ENCODE measurements at places on chromosomes 3 and 15. TPM values are rescaled to one million over a fixed set of nuclear protein-coding genes. Genes with fewer than 3 reads are reported as not detected.
A peak's percentile ranks its signal among the peaks of the same experiment; 100 is the strongest.

DNA sequence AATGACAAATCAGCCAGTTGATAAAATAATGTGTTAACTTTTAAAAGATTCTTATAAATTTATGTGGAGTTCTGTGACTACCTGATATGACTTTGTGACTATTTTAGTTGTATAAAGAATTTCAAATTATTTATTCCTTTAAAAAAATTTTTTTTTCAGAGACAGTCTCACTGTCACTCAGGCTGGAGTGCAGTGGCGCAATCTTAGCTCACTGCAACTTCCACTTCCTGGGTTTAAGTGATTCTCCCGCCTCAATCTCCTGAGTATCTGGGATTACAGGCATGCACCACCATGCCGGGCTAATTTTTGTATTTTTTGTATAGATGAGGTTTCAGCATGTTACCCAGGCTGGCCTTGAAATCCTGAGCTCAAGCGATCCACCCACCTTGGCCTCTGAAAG, 48.5 kb downstream of the MBNL1 start:
- DNase-seq: no peak

GRCh38 chr3:194251891-194252560, 99.1 kb downstream of the CPN2 start:
- no peak for DNase-seq

DNA sequence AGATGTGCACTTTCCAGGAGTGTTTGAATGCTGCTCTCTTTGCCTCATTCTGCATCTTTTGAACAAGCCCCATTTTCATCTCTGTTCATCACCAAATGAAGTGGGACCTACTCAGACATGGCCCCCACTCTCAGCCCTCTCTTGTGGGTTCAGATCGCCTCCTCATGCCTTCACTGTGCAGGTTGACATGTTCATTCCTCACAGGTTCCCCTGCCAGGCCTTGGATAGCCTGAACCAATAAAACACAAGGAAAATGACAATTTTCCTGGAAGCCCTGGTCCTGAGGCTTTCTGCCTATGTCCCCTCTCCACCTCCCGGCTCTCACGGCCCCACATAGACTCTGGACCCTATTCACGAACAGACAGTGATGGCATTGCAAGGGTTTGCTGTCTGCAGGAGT, 17.7 kb downstream of the KLF15 start:
- peak; percentile 44 for DNase-seq

DNA sequence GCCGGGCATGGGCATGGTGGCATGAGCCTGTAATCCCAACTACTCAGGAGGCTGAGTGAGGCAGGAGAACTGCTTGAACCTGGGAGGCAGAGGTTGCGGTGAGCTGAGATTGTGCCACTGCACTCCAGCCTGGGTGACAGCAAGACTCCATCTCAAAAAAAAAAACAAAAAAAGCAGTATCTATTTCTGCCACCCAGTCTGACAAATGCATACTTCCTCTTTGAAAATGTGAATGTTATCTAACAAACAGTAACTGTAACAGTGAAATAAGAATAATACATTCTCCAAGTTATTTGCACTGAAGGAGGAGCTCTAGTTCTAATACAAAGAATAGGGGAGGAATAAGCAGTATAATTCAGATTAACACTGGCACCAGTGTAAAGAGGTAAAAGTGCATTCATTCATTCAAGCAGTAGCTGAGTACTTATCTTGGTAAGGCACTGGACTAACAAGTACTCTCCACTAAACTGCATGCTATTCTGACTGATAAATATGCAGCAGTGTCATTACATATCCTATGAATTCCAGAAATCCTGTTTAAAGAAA, 12.9 kb downstream of the VPS13C start:
- DNase-seq: no peak

GRCh38 chr3:62632510-62633294, 242.5 kb downstream of the CADPS start:
- no peak for DNase-seq

- DNase-seq: peak; percentile 61
These were observed 8.6 kb upstream of the CHAC1 start for GRCh38 chr15:40944510-40945296.

DNA sequence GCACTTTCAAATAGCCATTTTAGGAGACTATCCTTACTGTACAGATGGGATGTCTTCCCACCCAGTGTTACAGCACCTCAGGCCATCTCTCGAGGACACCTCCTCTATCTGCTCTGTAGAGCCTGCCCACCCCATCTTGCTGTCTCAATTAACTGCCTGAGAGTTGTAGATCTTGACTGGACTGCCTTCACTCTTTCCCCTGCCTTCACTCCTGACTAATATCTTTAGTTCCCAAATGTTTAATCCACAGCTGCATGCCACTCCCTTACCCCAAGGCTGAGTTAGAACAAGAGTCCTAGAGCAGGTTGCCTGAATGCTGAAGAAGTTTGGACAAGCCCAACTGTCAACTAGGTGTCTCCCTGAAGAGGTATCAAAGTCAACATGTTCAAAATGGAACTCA, 1.3 kb upstream of the PP2D1 start:
- peak; percentile 10 for DNase-seq

The C3orf22 gene
- total RNA-seq: not detected

The AGBL1 gene
- not detected for total RNA-seq

The SCN5A gene
- total RNA-seq: under 0.01 TPM

DNA sequence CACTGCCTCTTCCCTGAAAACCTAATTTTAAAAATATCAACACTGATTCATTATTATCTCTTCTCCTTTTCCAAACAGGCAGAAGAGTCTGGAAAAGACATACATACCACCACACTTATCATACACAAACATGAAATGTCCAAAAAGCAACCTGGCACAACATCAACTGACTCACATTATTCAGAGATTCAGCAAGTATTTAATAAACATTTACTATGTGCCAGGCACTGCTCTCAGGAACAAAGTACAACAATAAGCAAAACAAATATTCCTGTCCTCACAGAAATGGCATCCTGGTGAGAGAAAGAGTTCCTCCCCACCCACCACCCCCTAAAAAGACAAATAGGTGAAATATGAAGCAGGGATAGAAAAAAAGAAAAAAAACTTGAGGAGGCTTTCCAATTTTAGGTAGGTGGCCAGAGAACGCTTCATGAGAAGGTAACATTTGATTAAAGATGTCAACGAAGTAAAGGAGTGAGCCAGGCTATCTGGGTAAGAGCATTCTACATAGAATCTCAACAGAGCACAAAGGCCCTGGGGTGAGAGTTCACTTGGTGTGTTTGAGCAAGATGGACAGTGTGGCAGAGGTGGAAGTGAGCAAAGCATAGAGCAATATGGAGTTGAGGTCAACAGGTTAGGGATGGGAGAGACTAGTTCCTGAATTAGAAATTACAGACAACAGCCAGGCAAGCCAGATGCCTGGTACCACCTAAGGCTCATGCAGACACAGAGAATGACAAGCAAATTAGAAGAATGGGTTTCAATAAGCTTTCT, 141.7 kb downstream of the OSBPL10 start:
- no peak for DNase-seq

DNA sequence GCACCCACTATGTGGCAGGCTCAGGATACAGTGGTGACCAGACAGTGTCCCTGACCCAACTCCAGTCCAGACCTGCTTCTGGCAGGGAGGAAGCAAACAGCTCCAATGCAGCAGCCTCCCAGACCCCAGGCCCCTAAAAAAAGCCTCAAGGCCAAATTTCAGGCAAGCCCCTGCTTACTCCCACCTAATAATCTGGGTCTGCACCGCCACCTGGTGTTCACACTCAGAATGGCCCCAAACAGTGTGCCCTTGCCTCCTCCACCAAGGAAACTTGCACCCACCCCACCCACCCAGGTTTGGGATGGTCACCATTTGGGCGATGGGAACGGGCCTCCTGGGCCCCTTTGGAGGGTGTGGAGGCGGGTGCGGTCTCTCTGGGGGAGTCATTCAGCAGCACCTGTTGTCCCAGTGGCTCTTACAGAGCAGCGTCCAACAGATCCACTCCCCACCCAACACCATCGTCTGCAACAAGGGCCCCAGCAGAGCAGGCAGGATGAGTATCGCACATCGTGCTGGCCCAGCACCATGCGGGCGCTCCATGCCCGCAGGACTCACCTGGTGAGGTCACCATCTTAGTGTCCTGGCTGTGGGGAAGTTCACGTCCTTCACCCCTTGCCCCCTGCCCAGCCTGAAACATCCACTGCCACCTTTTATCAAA, 17.3 kb downstream of the C3orf18 start:
- no peak for DNase-seq

DNA sequence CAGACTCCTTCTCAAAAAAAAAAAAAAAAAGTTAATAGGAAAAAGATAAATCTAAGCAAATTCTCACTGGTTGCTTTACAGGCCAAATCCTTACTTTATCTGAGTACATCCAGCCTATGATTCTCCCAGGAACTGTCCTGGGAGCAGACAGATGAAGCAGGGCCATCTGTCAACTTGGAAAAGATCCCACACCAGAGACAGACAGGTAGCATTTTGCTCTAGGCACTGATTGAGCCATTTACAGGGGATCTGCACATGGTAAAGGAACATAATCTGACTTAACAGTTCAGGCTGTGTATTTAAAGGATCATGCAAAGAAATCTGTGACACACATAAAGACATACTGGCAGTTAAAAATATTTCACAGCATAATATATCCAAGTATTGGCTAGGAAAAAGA, 1006.5 kb downstream of the TBL1XR1 start:
- no peak for DNase-seq

DNA sequence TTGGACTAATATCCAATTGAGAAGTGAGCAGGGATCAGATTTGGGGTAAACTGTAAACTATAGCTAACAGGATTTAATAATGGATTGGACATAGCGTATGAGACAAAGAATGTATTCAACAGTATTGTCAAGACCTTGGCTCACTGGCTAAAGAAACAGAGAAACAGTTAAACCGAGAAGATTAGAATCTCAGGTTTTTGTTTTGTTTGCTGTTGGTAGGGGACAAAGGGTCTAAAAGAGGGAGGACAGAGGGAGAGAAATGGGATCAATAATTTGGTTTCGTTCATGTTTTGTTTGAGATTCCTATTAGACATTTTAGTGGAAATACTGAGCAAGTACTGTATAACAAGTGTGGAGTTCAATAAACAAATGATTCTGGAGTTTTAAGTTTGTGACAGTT, 28.6 kb downstream of the CLDN1 start:
- DNase-seq: no peak

DNA sequence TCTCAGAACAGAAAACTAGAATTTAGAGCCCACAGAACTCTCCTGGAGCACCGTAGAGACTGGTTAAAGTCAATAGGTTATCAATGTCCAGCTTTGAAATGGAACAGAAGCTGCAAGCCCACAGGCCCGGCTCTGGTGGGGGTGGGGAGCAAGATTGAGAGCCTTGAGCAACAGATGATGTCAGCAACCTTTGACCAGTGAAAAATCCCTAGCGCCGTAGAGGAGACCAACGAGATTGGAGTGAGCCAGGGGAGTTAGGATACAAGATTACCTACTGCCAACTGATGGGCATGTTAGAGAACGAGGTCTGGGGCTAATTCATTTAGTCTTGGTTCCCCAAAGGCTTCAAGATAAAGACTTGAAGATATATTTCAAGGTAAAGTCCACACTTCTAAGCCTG, 345.5 kb upstream of the LMCD1 start:
- DNase-seq: no peak

DNA sequence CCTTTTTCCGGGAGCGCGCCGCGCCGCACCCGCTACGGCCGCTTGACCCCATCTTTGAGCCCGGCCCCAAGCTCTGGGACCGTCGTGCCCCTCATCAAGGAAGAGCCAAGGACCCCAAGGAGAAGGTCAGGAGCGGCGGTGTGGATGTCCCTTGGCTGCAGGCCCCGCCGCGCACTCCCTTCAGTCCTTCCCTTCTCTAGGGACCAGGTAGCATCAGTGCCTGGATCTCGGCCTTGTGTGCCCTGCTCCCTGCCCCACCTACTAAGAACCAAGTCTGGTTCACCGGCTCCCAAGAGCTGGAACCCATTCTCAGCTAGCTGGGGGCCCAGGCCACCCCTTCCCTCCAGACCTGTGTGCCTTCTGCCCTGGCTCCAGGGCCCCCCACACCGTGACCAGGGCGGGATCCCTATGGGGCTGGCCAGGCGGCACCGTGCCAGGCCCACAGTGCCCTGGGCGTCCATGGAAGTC, 69.3 kb upstream of the CGNL1 start:
- no peak for DNase-seq

- DNase-seq: peak; percentile 37
These were observed 57.5 kb upstream of the KLF13 start for GRCh38 chr15:31268911-31269784.
